ENCODE measurements at places on chromosomes 1 and 21. TPM values are rescaled to one million over a fixed set of nuclear protein-coding genes. Genes with fewer than 3 reads are reported as not detected.
A peak's percentile ranks its signal among the peaks of the same experiment; 100 is the strongest.

- DNase-seq = peak; percentile 93
Measured at GRCh38 chr21:42097860-42098454, 26.8 kb downstream of the UMODL1 start.

DNA sequence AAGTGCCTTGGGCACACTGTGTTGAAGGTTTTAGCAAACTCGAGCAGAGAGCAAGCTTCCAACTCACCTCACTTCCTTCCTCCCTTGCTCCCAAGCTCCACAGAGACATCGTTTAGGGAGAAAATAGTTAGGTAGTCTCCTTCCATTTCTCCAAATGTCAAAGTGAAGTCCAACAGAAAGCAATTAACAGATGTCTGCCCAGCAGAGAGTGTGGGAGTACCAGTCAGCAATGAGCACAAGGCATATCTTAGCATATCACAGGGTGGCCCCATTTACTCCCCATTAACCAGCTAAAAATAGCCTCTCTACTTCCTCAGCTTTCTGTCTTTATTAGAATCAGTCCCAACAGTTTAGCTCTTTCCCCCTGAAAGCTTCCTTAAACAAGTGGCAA, 334.2 kb upstream of the CAMK1G start:
- DNase-seq = no peak

DNA sequence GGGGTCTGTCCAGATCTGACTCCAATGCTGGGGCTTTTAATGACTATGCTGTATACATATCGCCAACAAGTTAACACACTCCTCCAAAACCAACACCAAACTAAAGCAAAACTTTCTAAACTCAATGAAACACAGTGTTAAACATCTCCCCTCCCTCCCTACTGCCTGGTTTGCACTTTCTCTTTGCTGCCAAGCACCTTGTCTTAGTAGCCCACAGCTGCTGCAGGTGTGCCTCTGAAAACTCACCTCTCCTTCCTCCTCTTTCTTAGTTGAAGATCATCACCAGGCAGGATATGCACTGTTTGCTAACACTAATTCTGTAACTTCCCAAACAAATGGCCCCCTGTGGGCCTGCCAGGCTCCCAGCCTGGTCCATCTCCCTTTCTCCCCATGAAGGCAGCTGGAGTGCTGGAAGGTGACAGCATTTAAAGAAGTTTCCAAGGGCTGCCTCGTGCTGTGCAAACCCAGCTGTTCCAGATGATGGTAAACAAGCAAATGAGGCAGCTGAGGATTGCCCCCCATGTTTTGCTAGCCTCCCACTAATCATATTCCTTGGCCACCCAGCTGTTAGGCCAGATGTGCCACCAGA, 213.7 kb downstream of the ASTN1 start:
- no peak for DNase-seq

DNA sequence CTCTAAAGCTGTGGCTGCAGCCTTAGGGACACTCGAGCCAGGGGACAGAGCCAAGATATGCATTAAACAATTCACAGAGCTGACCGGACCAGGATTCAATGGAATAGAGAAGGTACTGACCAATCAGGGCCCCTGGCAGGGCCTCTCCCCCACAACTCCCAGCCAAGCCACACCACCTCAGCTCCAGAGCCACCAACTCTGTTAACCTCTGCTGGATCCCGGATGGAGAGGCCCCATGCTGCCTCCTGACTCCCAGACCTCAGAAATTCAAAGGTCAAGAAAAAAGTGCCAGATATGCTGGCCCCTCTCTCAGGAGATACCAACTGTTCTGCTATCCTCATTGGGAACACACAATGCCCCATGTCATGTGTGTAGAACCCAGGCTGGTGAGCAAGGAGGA, 62.1 kb downstream of the CD46 start:
- no peak for DNase-seq

DNA sequence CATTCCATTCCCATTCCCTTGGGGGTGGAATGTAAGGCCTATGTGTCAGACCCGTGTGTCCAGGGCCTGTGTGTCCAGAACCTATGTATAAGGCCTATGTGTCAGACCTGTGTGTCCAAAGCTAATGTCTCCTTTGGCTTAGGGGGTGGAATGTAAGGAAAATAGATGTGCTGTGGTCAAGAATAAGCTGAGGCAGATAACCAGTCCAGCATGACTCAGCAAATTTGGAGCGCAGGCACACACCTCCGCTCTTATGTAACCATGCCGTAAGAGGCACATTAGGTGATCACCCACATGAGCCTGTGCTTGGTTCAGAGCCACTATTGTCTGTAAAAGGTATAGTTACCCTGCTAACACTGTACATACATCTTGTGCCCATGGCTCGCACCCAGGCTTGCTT, 150.8 kb upstream of the SGIP1 start:
- DNase-seq = no peak

DNA sequence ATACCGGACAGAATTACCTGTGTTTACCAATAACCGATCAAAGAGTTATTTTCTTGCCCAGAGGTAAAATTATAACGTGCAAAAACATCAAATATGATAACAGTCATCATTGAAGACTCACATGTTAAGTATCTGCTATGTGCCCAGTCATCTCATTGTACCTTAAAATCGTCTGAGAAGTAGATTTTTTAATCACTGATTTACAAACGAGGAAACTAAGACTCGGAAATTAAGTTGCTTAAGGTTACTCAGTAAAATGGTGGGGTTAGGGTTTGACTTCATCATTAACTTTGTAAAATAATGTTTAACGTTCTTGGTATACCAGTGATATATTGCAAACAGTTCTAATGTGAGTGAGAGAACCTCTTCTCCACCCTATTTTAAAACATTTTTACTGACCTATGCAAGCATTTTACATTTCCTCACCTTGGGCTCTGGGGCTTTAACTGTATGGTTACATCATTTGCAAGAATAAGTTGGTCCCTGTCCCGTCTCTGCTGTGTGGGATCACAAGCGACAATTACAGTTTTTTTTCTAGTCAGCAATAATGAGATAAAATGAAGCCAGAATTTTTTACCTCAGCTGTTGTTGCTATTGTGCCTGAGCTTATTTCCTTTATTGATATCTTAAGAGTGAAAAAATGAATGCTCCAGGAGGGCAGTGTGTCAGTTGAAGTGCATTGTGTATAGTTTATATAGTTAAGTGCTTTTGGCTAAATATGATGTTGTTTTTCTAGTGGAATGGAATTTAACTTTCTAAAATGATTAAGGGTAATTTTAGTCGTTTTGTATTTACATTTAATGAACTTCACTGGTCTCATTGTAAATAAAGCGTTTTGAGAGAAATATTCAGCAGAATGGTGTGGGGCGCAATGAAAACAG, 2.7 kb downstream of the RPRD2 start:
- DNase-seq = no peak

DNA sequence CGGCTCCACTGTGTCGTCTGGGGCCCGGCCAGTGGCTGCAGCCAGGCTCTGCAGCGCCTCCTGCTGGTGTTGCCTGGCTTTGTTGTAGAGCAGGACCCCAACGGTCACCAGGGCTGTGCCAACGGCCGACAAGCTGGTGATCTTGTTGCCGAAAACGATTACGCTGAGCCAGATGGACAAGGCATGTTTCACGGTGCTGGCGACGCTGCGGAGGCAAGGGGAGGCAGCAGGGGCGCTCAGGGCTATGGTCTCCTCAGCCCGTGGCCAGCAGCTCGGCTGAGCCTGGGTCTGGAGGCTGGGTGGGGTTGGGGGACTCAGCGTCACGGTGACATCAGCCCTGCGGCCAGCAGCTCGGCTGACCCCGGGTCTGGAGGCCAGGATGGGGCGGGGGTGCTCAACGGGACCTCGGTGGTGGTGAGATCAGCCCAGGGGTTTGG, 7.0 kb upstream of the CDK11B start:
- no peak for DNase-seq

DNA sequence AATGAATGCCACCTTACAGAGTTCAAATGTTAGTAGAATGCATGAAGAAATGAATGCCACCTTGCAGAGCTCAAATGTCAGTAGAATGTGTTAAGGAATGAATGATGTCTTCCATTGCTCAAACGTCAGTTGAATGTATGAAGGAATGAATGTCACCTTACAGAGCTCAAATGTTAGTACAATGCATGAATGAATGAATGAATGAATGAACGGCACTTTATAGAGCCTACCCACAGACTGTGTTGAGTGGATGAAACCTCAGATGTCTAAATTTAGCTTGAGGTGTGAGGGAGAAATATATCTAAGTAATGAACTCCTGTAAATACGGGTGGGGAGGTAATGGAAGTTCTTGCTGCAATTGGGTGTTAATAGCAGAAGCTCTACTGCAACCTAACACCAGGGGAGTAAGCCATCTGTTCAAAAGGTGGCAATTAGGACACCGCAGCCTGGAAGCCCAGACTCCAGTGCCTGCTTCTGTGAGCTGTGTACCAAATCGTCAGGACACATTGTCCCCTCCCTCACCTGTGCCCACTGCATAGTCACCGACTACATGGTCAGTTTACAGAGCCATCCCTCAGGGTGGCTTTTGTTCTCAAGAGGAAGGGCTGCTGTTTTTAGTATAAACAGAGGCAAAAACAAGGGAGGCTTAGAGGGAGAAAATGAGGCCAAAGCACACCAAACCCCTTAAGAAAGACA, 26.7 kb downstream of the SUSD4 start:
- no peak for DNase-seq

- DNase-seq = no peak
Measured at GRCh38 chr1:27058966-27059669, 46.5 kb upstream of the TENT5B start.

DNA sequence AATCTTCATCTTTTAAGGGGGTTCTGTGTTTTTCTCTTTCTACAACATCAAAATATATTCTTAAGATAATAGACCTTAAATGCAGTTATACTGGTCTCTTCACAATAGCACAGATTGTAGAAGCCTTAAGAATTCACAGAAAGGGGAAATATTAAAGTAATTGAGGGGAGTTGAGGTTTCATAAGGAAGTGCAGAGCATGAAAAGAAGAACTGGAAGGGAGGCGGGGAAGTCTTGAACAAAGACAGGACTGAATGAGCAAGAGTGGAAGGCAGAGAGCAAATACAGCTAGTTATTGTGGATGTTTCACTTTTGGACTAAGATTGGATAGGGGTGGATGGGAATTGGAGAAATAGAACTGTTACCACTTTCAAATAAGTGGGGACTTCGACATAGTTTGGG, 67.7 kb downstream of the PTGER3 start:
- DNase-seq = no peak

DNA sequence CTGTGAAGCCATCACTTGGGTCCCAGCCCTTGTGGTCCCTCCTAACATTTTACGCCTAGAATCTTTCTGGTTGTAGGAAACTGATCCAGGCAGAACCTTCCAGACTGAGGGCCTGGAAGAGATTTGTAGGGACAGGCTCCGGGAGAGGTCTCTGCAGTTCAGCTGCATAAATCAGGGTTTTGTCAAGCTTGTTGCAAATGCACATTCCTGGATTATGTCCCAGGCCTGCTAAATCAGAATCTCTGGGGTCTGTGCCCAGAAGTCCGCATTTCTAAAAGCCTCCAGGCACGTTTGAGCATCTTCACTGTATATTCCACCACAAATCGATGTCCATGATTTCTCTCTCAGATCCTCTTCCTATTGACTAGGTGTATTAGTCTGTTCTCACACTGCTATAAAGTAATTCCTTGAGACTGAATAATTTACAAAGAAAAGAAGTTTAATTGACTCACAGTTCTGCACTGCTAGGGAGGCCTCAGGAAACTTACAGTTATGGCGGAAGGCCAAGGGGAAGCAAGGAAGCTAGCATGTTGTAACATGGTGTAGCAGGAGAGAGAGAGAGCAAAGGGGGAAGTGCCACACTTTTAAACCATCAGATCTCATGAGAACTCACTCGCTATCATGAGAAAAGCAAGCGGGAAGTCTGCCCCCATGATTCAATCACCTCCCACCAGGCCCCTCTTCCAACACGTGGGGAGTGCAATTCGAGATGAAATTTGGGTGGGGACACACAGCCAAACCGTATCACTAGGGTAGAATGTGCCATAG, 1.2 kb upstream of the FHAD1 start:
- DNase-seq = no peak

DNA sequence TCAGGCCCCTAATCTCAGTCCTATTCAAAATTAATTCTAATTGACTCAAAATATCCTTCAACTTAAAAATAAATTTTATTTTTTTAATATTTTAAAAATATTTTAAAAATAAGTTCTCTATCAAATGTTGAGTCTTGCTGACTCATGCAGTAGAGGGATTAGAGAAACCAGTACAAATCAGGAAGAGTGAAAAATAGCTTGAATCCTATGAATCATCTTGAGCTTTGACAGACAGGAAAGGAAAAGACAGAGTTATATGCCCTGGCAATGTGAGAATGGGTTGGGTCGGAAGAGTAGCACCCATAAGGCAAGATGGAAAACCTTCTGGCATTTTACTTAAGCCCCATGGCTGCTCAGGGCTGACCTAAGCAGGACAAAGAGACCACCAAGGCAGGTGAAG, 346.6 kb upstream of the RUNX1 start:
- DNase-seq = peak; percentile 17

WDR4 gene
- total RNA-seq = 30.7 TPM

KRTAP11-1 gene
- not detected for total RNA-seq

All from pulmonary artery endothelial cell (primary cell).